ENCODE measurements at places on chromosomes 2 and 18.

DNA sequence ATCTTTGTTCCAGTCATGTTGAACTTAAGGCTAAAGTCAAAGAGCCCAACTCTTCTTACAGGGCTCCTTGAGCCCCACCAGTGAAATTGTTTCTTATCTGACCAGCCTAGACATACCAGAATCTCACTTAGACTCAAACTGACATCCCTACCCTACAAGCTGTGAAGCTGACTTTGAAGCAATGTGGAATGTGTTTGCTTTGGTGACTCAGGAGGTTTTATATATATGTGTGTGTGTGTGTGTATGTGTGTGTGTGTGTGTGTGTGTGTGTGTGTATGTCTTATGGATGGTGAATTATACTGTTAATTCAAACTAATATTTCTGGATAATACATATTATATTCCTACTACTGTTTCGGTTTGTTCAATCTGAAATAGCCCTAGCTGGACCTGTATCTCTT lies 67.3 kb downstream of the CAMKMT start:
- DNase-seq, result peak; percentile 15

GRCh38 chr2:203565076-203565475 lies 30.0 kb upstream of the RAPH1 start:
- DNase-seq, result no peak

DNA sequence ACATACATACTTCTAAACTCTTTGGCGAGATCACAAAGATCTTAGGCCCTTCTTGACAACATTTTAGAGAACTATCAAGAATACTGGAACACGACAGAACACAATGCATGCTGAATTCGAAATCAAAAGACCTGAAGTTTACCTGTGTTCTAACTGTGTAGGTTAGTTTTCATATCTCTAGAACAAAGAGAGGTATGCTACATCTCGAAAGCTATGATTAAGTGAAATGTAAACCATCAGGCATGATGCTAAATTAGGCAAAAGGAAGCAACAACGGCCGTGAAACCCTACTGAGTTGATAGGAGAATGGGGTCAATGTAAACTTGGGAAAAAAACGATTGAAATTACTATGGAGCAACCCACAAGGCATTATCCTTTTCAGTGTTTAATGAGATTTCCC lies 43.7 kb downstream of the IKZF2 start:
- DNase-seq, result no peak

- DNase-seq, result peak; percentile 98
These were observed 47.6 kb upstream of the IL1R1 start for GRCh38 chr2:102094917-102095316.

DNA sequence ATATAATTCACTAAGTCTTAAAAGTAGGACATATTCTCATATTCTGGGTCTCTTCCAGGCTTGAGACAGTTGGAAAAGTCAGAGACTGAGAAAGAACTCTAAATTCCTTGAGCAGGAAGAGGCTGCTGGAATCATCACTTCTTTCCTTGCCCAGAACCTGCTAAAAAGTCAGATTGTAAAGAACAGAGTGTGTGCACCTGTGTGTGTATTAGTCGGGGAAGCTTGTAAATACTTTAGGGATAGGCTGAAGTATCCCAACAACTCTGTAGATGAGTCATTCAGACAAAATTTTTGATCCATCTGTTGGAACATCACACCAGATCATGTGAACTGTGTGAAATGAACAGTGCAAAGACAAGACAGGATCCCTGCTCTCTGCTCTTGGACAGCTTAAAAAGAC lies 16.1 kb downstream of the GAREM1 start:
- peak; percentile 64 for DNase-seq

GRCh38 chr2:159446201-159446600 lies 159.7 kb upstream of the WDSUB1 start:
- no peak for DNase-seq

GRCh38 chr2:27261241-27261925 lies 1.5 kb downstream of the SLC30A3 start:
- DNase-seq, result no peak

DNA sequence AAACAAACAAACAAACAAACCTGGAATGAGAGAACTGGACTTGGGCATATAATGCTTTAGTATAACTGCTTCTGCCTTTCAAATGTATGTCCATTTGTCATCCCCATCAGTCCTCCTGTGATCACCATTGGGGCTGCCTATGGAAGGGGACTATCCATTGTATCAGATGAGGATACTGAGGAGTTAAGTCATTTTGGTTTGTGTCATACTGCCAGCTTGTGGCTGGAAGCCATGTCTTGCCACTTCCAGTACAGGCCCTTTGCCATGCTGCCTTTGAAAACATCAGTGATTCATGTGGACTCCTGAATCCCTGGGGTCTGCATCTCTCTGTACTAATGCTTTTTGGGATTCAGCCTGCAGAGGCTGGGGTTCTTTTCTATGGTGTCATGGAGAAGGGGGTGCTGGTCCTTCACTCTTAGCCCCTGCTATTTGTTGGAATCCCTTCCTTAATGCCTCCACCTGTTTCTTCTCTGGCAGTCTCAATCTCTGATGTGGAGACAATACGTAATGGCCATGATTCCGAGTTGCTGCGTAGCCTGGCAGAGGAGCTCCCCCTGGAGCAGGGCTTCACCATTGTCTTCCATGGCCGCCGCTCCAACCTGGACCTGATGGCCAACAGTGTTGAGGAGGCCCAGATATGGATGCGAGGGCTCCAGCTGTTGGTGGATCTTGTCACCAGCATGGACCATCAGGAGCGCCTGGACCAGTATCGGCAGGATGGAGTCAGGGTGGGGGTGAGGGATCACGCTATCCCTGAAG lies 10.6 kb downstream of the PLCD4 start:
- peak; percentile 18 for DNase-seq

DNA sequence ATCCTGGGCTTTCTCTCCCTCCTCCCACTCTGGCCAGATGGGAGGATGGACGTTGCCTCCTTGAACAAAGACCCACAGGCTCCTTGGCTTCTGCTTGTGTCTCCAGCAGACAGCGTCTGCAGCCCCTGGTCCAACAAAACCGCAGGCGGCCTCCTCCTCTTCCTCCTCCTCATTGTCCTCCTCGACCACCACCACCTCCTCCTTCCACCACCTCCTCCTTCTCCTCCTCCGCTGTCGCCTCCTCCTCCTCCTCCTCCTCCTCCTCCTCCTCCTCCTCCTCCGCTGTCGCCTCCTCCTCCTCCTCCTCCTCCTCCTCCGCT lies 45.7 kb upstream of the ALPP start:
- no peak for DNase-seq

GRCh38 chr2:38122344-38122743 lies 46.4 kb upstream of the CYP1B1 start:
- peak; percentile 76 for DNase-seq

DNA sequence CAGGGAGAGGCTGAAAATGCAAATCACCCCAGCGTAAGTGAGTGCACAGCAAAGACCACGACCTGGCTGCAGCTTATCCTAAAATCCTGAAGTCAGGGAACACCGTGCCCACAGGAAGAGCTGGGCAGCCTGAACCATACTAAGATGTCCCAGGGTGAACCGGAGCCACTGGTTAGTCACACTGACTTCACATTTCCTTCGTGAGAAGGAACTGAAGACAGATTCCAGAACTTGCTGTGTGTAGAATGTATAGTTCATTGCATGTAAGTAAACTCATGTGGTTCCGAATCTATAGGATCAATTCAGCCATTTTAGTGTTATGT lies 84.6 kb upstream of the NDUFV2 start:
- peak; percentile 91 for DNase-seq

DNA sequence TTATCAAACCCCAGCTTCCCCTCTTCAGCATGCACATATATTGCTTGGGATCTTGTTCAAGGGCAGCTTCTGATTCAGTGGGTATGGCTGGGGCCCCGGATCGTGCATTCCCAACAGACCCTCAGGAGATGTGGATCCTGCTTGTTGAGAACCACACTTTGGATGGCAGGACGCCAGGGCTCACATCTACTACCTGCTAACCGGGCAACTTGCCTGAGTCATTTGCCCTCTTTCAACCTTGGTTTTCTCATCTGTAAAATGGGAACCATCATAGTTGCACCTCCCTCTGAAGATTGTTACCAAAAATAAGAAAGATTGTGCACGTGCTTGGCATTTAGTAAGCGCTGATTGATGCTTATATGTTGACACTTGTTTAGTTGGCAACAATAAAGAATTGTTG lies 154.6 kb downstream of the ACKR3 start:
- DNase-seq, result no peak

- DNase-seq, result no peak
These were observed 879 bp upstream of the EPAS1 start for GRCh38 chr2:46296216-46296839.

- no peak for DNase-seq
These were observed 165.7 kb downstream of the RTP5 start for GRCh38 chr2:242034996-242035814.

DNA sequence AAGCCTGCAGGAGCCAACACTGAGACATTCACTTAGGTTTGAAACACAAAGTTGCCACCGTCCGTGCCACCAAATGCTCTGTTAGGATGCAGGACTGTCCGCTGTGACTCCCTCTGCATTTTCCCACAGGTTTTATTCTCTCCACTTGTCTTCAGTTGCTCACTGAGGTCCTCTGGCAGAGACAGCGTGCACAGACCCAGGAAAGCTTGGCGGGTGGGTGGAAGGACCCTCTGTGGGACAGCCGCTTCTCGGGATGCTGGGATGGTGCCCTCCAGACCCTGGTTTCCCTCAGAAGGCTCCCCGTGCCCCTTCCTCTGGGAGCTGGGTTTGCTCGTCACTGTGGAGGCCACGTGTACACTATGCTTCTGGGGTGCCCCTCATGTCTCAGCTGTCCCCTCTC lies 733.6 kb downstream of the GALR1 start:
- DNase-seq, result no peak

DNA sequence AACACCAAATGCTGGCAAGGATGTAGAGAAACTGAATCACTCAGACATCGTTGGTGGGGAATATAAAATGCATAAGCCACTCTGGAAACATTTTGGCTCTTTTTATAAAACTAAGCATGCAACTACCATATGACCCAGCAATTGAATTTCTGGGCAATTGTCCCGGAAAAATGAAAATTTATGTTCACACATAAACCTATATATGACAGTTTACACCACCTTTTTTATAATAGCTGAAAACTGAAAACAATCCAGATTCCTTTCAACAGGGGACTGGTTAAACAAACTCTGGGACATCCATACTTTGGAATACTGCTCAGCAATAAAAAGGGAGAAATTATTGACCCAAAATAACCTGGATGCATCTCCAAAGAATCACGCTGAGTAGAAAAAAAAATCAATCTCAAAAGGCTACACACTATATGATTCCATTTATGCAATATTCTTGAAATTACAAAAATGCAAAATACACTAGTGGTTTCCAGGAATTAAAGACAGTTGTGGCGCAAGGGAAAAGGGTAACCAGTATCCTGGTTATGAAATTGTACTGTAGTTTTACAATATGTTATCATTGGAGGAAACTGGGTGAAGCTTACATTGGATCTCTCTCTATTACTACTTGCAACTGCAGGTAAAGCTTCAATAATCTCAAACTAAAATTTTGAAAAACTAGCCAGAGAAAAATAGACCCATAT lies 130.2 kb upstream of the PID1 start:
- peak; percentile 42 for DNase-seq

DNA sequence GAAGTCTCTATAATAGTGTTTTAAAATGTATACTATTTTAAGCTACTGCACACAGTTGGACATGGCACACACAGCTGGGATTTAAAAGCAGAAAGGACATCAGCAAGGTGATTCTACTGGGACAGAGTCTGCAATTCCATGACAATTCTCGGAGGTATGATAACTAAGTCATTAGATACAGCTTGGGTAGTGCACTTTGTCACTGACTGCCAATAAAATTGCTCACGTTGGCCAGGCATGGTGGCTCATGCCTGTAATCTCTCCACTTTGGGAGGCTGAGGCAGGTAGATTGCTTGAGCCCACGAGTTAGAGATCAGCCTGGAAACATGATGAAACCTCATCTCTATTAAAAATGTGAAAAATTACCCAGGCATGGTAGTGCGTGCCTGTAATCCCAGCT lies 134.1 kb upstream of the SATB2 start:
- no peak for DNase-seq

GRCh38 chr18:63553081-63553480 lies 10.9 kb downstream of the SERPINB12 start:
- peak; percentile 83 for DNase-seq

DNA sequence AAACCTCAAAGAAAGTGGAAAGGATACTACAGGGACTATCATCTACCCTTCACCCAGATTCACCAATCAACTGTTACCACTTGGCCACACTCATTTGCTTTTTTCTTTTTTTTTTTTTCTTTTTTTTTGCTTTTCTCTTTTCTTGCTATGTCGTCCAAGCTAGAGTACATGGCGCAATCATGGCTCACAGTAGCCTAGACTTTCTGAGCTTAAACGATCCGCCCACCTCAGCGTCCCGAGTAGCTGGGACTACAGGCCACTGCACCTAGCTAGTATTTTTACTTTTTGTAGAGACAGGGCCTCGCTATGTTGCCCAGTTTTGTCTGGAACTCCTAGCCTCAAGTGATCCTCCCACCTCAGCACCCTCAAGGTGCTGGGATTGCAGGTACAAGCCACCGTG lies 24.0 kb downstream of the BIN1 start:
- peak; percentile 92 for DNase-seq

GRCh38 chr2:14297340-14297739 lies 335.2 kb upstream of the LRATD1 start:
- no peak for DNase-seq

GRCh38 chr2:236056141-236056540 lies 112.0 kb downstream of the GBX2 start:
- DNase-seq, result no peak

- no peak for DNase-seq
These were observed 19.1 kb upstream of the DYNC1I2 start for GRCh38 chr2:171668183-171668582.

GRCh38 chr18:59062643-59063006 lies 77.1 kb upstream of the SEC11C start:
- no peak for DNase-seq

DNA sequence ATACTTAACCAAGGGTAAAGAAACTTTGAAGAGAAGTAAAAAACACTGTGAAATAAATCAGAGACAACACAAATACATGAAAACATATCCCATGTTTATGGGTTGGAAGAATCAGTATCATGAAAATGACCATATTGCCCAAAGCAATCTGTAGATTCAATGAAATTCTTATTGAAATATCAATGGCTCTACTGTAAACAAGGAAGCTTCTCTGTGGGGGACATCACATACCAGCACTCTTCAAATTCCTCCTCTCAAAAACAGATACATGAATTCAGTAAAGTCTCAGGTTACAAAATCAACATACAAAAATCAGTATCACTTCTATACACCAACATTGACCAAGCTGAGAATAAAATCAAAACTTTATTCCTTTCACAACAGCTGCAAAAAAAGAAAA lies 63.5 kb upstream of the CNTNAP5 start:
- no peak for DNase-seq
